ENCODE measurements at places on chromosomes 1 and 21.

DNA sequence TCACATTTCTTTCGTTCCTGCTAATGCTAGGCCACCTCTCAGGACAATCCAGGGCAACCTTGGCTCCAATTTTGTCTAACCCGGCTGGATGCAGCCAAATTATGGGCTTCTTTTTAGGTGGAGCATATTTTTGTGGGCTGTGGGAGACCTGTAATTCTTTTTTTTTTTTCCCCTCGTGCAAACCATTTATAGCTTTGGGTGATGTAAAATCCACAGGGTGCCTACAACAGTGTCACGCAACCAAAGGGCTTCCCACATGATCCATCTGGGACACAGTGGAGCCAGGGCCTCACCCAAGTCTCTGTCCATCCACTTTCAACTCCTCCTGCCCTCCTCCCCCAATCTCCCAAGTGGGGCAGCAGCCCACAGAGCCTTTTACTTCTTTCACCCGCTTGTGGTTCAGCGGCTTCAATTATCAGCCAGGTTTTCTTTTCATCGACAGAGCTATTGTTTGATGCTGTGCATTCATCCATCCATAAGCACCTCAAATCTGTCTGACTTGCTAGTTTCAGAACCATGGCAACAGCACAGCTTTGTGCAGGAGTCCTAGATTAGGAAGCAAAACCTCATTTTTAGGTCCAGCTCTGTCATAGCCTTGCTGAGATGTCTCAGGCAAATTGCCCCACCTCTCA is 10.0 kb upstream of the OVAAL start:
- DNase-seq = no peak

DNA sequence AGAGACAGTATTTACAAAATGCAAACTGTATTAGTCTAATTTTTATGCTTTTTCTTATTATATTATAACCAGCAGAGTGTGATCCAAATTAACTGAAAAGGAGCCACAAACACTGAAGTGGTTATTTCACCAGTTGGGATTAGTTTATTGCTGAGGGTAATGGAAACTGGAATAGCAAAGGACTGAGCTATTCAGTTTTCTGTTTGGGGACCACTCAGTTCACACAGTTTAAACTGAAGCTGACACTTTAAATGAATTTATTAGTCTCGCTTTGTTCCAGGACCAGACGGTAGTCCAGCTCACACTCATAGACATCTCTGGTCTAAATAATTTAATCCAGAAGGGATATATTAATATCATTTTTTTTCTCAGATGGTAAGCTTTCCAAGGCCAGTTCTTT is 410.7 kb downstream of the LTN1 start:
- no peak for DNase-seq

DNA sequence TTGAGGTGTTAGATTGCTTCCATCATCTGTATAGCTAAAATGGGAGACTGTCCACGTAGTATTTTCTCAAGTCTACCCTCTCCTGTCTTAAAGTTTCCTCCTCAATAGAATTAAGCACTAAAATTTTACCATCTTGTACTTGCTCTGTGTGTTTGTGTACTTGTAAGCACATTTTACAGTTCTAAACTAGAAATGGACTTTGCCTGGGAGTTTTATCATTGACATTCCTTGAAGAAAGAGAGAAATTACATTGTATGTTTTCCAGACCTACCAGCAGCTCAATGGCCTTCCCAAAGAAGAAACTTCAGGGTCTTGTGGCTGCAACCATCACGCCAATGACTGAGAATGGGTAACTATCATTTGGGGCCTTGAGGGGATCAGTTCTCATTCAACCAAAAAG is 4.5 kb downstream of the NPL start:
- DNase-seq = no peak

- no peak for DNase-seq
Measured at GRCh38 chr1:159968901-159969300, 14.9 kb upstream of the SLAMF9 start.

GRCh38 chr1:96583903-96584302 is 137.7 kb upstream of the PTBP2 start:
- no peak for DNase-seq

DNA sequence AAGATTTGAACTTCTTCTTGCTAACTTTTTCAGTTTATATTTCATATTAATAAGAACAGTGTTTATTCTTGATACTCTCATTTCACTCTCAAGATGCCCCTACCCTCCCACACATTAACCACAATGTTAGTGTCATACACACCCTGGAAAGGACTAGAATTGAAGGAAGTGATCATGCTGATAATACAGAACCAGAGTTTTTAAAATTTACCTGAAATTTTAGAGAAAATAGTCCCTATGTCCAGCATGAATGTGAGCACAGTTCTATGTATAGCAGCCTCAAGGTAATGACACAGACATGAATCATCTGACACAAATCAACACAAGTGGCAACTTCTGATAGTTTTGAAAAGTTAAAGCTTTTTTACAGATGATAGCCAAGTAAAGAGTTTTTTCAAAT is 26.0 kb downstream of the RGS1 start:
- DNase-seq = no peak

DNA sequence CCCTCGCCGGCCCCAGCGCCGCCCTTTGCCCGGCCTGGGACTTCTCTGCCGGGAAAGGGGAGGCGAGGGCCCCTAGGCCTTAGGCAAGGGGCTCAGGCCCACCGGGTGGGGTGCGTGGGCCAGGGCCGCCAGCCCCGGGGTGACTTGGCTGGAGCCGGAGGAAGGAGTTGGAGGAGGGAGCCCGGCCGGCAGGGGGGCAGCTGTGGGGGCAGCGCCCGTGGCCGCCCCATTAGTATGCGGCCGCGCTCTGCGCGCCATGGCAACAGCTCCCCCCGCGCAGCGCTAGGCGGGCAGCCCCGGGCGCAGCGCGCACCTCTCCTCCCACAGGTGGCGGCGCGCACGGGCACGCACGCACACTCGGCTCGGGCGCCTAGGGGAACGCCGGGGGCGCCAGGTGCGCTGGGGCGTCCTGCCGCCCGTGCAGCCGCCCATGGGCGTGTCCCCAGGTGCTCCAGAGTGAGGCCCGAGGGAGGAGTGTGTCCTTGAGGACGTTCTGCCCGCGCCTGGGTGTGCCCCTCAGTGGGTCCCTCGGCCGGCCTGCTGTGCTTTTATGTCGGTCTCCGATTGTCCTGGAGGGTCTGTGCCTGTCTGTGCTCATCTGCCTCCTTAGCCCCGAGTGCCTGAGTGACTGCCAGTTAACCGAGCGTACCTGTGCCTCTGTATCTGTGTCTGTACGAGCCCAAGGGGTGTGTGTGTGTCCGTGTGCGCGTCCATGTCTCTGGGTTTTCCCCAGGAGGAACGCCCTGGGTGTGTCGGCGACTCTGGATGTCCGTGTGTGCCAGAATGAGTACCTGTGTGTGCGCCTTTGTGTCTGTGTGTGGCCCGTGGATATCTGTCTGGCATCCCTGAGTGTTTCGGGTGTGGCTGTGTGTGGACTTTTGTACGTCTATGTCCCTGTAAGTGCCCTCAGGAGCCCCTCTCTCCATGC is 38.2 kb upstream of the WASF2 start:
- DNase-seq = peak; percentile 52

DNA sequence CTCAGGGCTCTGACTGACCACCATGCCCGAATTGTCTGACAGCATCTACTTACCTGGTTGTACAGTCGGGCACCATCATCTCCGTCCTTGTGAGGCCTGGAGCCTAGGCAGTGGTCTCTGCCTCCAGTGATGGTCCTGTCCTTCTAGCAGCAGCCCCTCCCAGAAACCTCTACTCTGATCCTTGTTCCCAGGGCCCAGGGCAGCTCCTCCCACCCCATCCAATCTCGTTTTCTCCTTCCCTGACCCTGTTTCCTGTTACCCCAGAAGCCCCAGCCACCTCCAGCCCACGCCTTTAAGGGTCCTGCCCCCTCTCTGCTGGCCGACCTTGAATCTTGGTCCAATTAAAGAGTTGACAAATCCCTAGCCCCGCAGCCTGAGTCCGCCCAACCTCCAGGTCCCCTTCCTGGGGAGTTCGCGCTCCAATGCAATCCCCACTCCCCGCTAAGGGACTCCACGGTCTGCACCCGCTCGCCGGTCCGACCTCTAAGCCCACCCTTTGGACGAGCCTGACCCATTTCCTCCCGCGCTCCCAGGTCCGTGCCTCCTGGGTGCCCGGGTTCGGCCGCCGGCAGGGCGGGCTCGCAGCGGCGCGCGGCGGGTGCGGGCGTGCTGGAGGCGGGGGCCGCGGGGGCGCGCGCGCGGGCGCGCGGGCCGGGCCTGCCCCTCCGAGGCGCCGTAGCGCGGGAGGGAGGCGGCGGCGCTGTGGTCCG is at the start of gene B4GALT2:
B4GALT2 (plus strand) TSS at position 660 of the 710 bp plus-strand sequence. CDS start 1,951 bp downstream, outside the sequence.
- DNase-seq = no peak

- no peak for DNase-seq
Measured at GRCh38 chr1:119000371-119001180, 12.4 kb upstream of the TBX15 start.

GRCh38 chr1:155858800-155859233 is 550 bp upstream of the SYT11 start:
- DNase-seq = no peak

DNA sequence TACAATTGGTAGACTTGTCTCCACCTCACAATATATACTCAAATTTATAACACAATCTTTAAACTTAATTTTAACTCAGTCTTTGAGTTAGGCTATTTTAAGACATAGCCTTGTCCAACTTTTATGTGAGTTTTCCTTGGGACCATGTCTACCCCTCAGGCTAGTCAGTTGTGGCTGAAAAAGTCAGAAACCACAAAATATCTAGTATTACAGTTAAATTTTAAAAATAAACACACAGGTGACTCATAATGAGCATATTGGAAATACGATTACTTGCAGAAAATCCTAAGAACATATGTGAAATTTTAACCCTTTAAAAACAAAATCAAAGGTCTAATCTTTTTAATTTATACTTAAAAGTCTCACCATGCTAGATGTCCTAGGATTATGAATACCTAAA is 4.8 kb upstream of the ASB17 start:
- no peak for DNase-seq

DNA sequence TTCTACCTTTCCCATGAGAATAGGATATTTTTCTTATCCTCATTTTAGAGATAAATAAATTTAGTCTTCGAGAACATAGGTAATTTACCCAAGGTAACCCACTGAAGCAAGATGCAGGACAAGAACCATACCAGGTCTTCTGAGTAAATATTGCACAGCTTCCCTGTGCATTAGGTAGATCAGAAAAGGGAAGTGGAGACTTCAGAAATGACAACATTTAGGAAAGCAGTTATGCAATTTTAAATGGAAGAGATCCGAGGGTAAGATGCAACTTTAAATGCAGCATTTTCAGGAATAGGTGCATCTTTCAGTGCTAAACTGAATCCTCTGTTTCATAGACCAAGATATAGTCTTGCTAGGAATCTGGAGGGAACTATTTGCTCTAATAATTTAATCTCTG is 206.4 kb upstream of the SGIP1 start:
- DNase-seq = no peak

All from stimulated activated CD8-positive, alpha-beta memory T cell treated with anti-CD3 and anti-CD28 coated beads, Interleukin-7, amount 100 ng/mL, for 4 hours (primary cell).